Neural progenitor cell (in vitro differentiated cells): ENCODE measurements at places on chromosomes 13 and 19. TPM values are rescaled to one million over a fixed set of nuclear protein-coding genes. Genes with fewer than 3 reads are reported as not detected.

DNA sequence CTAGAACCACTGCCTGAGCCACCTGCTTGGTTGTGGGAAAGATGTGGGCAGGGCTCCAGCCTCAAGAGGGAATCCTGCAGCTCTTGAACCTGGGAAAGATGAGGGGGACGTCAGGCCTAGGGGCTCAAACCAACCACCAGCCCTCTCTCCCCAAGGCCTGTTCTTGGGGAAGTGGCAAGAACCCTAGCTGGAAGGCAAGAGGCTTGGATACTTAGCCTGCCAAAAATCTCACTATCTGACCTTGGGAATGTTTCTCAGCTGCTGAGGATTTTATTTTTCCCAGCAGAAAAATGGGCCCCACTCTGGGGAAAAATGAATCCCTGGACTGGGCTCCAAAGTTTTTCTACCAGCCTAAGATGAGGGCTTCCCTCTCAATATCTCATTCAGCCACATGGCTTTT lies 4.6 kb downstream of the USHBP1 start:
- DNase-seq, result no peak

DNA sequence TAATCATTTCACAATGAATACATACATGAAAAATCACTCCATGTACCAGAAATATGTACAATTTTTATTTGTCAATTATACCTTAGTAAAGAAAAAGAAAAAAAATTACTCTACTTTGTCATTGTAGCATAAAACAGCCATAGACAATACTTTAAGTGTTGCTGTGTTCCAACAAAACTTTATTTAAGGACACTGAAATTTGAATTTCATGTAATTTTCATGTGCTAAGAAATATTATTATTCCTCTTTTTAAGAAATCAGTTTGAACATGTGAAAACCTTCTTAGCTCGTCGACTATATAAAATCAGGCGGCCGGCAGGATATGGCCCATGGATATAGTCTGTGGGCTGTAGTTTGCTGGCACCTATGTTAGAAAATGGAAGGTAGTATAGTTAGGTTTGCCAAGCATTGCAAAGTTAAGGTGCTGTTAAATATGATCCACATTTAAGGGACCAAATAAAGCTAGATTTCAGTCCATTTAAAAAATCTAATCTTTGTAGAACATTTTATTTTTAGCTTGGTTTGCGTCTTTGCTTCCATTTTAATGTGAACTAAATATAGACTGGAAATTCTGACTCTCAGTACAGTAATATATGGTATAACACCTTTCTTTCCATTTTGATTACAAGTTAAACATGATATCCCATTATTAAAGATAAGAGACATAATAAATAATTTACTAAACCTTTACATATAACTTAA lies 6.5 kb downstream of the DGKH start:
- no peak for DNase-seq

DNA sequence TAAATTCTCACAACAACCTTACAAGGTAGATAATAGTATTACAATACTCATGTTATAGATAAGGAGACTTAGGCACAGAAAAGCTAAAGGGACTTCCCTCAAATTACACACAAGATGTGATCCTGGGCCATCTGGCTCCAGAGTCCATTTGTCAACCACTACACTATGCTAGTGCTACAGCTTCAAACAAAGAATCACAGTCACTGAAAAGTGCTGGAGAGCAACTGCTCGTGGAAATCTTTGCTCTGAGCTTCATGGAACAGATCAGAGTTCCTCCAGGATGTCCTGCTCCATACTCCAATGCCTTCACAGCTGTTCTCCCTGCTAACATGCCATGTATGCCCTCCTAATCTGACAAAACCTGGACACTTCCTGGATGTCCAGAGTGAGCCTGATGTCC lies 271.2 kb downstream of the ENOX1 start:
- no peak for DNase-seq

DNA sequence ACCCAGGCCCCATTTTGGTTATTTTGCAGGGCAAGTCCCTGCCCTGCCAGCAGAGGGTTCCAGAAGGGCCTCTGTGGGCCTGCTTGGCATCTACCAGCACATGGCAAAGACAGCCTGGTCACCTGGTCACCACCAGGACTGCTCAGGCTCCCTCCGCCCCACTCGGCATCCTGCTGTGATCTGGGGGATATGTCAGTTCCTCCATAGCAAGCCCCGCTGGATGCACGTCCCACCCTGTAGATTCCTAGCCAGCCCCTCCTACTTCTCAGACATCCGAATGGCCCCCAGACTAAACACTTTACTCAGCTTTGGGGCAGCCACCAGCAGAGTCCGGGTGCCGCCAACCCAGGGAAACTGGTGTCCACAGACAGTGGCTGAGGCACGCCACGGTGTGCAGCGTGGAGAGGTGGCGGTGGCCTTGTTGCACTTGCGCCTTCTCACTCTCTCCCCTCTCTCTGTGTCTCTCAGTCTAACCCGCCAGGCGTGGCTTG lies 31.8 kb upstream of the USE1 start:
- DNase-seq, result no peak

DNA sequence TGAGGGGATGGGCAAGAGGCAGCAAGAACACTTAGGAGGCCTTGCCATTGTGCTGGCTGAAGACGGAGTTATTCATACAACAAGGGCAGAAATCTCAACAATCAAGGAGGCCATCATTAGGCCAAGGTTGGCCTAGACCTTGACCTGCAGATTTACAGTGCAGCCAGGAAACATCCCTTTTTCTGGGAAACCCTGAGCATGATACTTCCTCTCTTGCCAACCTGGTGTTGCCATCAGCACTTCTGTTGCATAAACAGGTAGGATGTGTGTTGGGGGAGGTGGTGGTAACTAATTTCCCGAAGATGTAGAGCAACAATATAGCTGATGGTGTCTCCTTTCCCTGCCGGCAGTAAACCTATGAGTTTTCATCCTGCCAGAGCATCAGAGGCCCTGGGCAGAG lies 8.0 kb downstream of the TMEM272 start:
- no peak for DNase-seq

- DNase-seq, result peak; percentile 58
Observed at GRCh38 chr19:55537741-55538111, 793 bp upstream of the SBK2 start.

- peak; percentile 83 for DNase-seq
Observed at GRCh38 chr19:46133101-46133627, 8.7 kb upstream of the IGFL3 start.

DNA sequence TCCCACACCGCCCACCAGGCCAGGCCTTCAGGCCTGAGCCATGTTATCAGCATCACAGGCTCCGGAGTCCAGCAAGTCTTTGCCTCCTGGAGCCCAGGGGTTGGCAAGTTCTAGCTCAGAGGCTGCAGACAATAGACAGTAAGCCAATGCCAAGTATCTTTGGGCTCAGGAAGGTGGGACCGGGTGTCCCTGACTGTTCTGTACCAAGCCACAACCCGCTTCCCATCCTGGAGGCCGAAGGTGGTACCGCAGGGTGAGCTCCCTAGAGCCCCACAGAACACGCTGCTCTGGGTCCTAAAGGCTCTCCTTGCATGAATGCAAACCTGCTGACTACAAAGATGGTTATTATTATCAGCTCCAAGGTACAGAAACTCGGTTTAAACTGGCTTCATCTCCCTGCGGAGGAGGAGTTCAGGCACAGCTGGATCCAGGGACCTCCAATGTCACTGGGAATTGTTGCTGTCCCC lies 5.5 kb upstream of the FSTL3 start:
- DNase-seq, result no peak

- no peak for DNase-seq
Observed at GRCh38 chr13:113954046-113954835, 19.6 kb downstream of the C13orf46 start.

- DNase-seq, result no peak
Observed at GRCh38 chr13:44989941-44990340, 603 bp downstream of the GPALPP1 start.

Gene ADGRL1
- 13.3 and 59.0 TPM in 2 replicates for total RNA-seq

Gene ENOX1
- total RNA-seq, result 0.68 and 1.1 TPM in 2 replicates

Gene CD177
- total RNA-seq, result 0.12 TPM in 1 of 2 replicates, not detected in the other
